ENCODE measurements at places on chromosomes 4 and X. TPM values are rescaled to one million over a fixed set of nuclear protein-coding genes. Genes with fewer than 3 reads are reported as not detected.

DNA sequence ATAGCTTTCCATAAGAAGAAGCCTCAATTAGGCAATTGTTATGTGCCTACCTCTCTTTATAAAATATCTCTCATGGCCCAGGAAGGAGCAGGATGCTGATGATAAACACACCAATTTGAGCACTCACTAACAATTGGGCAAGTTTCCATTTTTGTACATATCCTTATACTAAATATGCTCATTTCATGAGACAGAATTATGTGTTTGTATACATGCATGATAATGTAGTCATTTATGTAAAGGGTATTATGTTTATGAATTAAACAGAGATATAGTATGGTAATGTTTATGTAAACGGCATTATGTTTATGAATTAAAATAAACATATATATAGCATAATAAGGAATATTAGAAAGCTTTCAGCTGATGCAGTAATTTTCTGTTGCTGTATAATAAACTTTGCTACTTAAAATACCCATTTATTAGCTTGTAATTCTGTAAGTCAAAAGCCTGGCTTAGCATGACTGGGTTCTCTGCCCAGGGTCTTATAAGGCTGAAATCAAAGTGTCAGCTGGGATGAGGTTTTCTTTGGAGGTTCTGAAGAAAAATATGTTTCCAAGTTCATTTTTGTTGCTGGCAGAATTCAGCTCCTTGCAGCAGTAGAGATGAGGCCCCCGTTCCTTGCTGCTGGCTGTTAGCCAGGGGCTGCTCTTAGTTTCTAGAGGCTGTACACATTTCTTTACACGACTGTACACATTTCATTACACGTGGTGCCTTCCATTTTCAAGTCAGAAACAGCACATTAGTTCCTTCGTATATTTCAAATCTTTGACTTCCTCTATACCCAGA is 89.0 kb downstream of the GLRA2 start:
- no peaks in the 10 kb centered on the region for H3K27me3 ChIP-seq
- H3K4me1 ChIP-seq, result no peaks in the 10 kb centered on the region
- H3K4me3 ChIP-seq, result no peak overlapping the region
- no peak overlapping the region for H3K27ac ChIP-seq

DNA sequence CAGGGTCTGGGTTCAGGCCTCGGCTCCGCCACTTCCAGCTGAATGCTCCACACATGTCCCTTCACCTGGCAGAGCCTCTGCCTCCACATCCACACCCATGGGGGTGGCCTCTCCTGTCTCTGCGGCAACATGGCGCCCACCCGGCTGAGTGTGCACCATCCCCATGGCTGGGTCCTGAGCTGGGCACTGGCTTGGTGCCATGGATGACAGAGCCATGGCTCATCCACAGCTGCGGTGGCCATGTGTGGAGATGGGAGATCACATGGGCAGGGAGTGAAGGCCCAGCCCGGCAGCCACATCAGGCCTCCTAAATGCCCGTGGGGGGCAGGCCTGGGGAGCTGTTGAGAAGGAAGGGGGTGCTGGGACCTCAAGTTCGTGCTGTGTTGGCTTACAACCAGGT is 213.7 kb downstream of the AFAP1 start:
- no peak overlapping the region for H3K4me3 ChIP-seq
- DNase-seq, result no peak
- H3K4me1 ChIP-seq, result no peaks in the 10 kb centered on the region
- H3K27me3 ChIP-seq, result no peaks in the 10 kb centered on the region
- no peaks in the 10 kb centered on the region for H3K36me3 ChIP-seq

Gene TRIM61
- total RNA-seq, result not detected

Gene CDKL2
- total RNA-seq, result 1.3 TPM

Gene ALB
- not detected for total RNA-seq

Gene TLR8
- total RNA-seq, result not detected

Gene RRAGB
- 21.9 TPM for total RNA-seq

All from suprapubic skin (tissue), 4 donors.